ENCODE measurements at places on chromosomes 4 and X.

DNA sequence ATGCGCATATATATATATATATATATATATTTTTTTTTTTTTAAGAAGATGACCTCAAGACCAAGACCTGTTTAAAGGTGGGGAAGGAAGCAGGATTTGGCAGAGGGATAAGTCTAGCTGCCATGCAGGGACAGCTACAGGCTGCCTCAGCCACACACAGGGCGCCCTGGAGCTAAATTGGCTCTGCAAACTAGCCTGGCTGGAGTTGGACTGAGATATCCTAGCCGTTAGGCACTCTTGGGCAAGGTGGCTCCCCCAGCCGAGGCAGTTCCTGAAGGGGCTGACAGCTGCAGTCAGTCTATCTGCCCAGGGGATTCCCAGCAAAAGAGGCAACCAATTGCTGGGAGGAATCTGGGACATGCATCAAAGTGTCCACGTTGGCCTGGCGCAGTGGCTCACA, 21.9 kb downstream of the TRIML1 start:
- DNase-seq = no peak

- DNase-seq = peak; percentile 6
Measured at GRCh38 chrX:49627086-49627777, 28.4 kb downstream of the GAGE1 start.

DNA sequence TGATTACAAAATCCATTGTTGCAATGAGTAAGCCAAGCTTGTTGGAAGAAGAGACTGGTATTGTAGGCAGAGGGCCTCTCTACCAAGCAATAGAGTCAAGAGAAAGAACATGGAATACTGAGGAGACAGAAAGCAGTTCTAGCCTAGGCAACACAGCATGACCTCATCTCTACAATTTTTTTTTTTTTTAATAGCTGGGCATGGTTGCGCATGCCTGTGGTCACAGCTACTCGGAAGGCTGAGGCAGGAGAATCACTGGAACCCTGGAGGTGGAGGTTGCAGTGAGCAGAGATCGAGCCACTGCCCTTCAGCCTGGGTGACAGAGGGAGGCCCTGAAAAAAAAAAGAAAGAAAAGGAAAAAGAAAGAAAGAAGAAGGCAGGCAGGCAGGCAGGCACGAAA, 11.7 kb upstream of the ZBTB33 start:
- DNase-seq = no peak

GRCh38 chr4:154313004-154313585, 178.5 kb downstream of the DCHS2 start:
- DNase-seq = peak; percentile 51

- no peak for DNase-seq
Measured at GRCh38 chrX:1500701-1501624, 36.0 kb downstream of the P2RY8 start.

GRCh38 chr4:138645289-138645688, 370.3 kb upstream of the NOCT start:
- peak; percentile 37 for DNase-seq

GRCh38 chr4:101018836-101019235, 328.5 kb downstream of the PPP3CA start:
- no peak for DNase-seq

- no peak for DNase-seq
Measured at GRCh38 chr4:143641361-143641760, 59.1 kb downstream of the FREM3 start.

DNA sequence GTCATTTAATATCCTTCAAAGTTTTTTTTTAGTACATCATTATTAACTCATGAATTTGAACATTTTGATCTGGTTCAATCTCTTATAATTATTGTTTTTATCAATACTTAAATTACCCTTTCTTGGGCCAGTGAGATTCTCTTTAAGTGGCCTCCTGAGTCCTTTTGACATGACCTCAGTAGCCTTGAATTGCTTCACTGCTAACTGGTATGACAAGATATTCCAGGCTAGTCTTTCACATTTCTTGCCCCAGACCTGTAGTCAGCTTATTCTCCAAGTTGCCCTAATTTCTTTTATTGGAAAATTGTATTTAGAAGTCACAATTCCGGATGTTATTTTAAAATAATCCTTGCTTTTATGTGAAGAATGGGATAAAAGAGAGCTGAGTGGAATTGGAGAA, 35.4 kb upstream of the FBXW7 start:
- DNase-seq = no peak

DNA sequence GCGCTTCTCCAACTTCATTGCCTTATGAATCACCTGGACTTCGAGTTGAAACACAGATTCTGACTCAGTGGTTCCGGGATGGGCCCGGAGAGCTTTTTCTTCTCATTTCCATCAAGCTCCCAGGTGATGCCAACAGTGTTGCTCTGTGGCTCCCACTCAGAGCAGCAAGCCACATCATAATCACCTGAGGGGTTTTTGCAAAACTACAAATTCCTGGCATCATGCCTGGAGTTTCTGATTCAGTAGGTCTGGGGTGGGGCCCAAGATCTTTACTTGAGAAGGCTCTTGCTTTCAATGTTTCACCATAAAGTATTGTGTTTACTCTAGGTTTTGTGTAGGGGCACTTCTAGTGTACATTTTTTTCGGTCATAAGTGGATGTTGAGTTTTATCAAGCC, 7.0 kb downstream of the MTM1 start:
- peak; percentile 40 for DNase-seq

DNA sequence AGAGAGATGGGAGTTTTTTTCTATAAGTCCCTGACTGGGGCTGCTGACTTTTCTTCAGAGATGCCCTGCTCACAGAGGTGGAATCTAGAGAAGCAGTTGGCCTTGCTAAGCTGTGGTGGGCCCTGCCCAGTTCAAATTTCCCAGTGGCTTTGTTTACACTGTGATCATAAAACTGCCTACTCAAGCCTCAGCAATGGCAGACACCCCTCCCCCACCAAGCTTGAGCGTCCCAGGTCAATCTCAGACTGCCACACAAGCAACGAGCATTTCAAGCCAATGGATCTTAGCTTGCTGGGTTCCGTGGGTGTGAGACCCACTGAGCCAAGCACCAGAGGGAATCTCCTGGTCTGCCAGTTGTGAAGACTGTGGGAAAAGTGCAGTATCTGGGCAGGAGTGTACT, 199.8 kb upstream of the WDFY3 start:
- no peak for DNase-seq

- no peak for DNase-seq
Measured at GRCh38 chr4:58209551-58209950, 1099.4 kb upstream of the IGFBP7 start.

- peak; percentile 65 for DNase-seq
Measured at GRCh38 chr4:26362745-26363439, 42.1 kb downstream of the RBPJ start.

DNA sequence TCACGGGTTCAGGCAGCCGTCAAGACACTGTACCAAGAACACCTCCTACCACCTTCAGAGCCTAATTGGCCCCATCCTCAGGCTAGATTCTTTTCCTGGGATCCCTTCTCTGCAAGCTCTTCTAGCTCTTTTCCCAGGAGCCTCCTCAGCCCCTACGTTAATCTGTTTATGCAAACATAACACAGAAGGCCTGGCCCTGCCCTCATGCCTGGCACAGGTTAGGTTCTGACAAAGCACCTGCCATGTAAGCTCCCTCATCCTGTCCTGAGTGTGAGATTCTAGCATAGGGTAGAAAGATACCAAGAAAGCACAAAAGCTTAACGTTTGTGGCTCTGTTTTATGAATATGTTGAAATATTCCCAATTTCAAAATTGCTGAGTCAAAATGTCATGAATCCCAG, 93.6 kb downstream of the IRF2 start:
- no peak for DNase-seq

DNA sequence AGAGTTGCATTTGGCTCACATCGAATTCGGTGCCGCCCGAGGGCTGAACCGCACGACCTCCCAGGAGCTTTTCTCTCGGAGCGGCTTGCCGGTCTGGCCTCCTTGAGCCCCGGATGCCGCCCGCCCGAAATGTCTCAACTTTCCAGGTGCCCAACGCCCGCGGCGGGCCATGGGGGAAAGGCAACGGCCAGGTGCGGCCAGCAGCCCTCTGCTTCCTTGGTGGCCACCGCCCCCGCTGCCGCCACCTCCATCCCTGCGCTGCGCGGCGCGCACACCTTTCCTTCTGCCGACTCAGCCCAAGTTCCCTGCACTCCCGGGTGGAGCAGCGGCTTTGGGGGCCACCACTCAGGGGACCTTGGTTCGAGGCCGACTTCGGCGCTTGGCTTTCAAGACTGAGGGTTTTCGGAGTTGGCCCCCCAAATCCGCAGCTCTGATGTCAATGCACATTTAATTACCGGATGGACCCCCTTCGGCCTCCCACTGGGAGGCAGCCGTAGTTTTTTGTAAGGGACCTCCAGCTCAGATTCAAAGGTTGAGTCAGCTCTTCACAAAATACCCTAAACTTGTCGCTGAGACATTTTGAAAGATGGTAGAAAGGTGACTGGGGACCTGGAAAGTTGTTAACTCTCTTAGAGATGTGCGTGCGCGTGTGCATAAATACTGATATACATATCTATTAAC, 1.1 kb downstream of the AFF2 start:
- no peak for DNase-seq

DNA sequence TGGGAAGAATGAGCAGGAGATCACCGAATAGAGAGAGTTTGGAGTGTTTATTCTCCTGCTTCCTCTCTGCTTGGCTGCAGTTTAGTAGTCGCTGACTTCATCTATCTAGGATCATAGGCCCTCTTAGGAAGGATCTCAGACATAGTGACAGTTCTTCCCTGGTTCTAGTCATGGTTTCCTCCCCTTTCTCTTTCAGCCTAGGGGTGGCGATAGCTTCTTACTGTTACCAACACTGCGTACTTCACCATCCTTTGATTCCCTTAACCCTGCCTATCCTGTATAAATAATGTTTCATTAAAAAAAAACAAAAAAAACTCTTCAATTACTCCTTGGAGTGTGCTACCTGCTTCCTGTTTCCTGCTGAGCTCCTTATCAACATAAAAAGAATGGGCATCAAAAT, 103.8 kb downstream of the DDX53 start:
- no peak for DNase-seq

GRCh38 chrX:44785652-44786051, 58.2 kb upstream of the DUSP21 start:
- DNase-seq = peak; percentile 79

DNA sequence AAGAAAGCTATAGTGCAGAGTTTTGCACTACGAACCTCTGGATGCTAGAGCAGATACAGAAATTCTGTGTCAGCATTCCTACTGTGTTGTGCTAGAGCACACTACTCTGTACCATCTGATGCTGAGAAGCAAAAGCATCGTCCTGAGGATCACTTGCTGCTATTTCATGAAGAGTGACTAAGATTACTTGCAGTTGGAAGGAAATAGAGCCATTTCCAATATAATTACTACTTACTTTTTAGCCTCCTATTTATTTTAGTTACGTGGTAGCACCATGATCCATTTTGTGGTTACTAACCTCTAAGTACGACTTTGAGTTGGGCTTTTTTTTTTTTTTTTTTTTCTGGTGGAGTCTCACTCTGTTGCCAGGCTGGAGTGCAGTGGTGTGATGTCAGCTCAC, 226.7 kb downstream of the PALLD start:
- peak; percentile 68 for DNase-seq

GRCh38 chrX:12249997-12250396, 111.7 kb downstream of the FRMPD4 start:
- peak; percentile 18 for DNase-seq

GRCh38 chr4:123750044-123750443, 353.4 kb downstream of the SPRY1 start:
- DNase-seq = no peak

GRCh38 chr4:21948347-21949072, at the start of gene KCNIP4:
Gene KCNIP4, minus strand, starts transcription at chr4:21948772.
- peak; percentile 23 for DNase-seq

GRCh38 chr4:5878359-5878758, 14.5 kb downstream of the CRMP1 start:
- no peak for DNase-seq
